ENCODE measurements at places on chromosomes 13 and 19. TPM values are rescaled to one million over a fixed set of nuclear protein-coding genes. Genes with fewer than 3 reads are reported as not detected.

GRCh38 chr13:50611117-50611781, 232.2 kb downstream of the DLEU7 start:
- DNase-seq = no peak

- no peak for DNase-seq
These were observed 9.4 kb upstream of the CACNG6 start for GRCh38 chr19:53982001-53982451.

DNA sequence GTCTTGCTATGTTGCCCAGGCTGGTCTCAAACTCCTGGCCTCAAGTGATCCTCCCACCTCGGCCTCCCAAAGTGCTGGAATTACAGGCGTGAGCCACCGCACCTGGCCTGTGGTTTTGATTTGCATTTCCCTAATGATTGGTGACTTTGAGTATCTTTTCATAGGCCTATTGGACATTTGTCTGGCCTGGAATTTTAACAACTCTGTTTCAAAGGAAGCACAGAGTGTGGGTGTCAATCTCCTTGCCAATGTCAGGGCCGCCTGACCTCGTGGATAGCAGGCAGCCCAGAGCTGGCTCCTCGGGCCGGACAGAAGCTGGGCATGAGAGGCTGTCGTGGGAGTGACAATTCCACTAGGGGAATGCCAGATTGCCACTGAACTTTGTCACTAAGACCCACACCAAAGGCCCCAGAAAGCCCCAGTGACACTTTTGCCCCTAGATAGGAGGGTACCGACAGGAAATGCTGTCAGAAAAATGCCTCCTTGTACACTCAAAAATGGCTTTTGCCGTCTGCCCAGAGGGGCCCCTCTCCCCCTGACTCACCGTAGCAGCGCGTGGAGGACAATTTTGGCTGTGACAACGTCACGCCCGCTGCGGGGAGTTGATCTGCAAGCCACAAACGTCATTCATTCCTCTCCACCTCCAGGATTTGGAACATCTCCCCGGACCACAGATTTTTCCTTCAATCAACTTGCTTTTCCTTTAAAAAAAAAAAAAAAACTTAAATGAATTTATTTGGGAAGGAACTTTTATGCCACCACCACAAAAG, 11.7 kb upstream of the ADGRE5 start:
- DNase-seq = no peak

- no peak for DNase-seq
These were observed 47.2 kb upstream of the EPHX3 start for GRCh38 chr19:15279326-15279904.

The MAG gene
- total RNA-seq = not detected

GRCh38 chr13:56720841-56721240, 419.9 kb upstream of the PRR20A start:
- no peak for DNase-seq

GRCh38 chr19:13155472-13156359, 5.5 kb downstream of the IER2 start:
- peak; percentile 71 for DNase-seq

DNA sequence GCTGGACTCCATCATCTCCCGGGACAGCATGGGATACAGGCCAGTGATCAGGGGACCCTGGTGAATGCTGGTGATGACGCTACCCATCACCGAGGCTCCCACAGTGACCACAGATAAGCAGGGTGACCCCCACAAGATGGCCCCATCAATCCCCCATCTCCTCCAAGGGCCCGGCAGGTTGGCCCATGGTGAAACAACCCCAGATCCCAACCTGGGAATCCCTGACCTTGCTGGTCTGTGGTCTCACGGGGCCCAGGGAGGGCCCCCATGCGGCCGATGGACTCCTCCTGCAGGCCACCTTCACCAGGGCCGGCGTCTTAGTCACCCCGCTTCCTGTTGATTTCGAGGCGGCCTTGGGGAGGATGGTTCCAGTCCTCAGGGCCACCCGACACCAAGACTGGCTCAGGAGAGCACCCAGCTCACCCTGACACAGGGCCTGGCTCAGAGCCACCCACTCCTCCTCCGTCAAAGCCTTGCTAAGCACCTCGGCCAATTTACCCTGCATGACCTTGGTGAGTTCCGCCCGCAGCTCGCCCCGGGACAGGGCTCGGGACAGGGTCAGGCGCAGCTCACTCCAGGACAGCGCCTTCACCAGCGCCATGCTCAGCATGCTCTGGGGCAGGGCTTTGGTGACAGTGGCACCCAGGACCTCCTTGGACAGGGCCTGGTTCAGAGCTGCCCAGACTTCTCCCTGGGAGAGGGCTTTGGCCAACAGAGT, 10.0 kb downstream of the IQCN start:
- no peak for DNase-seq

The GRIN2D gene
- 3.9 TPM for total RNA-seq

- DNase-seq = peak; percentile 64
These were observed at the start of gene KATNAL1 for GRCh38 chr13:30307194-30307970. TSS of gene KATNAL1 (minus strand) at chr13:30307551. CDS start at chr13:30283777, 23,774 bp downstream.

DNA sequence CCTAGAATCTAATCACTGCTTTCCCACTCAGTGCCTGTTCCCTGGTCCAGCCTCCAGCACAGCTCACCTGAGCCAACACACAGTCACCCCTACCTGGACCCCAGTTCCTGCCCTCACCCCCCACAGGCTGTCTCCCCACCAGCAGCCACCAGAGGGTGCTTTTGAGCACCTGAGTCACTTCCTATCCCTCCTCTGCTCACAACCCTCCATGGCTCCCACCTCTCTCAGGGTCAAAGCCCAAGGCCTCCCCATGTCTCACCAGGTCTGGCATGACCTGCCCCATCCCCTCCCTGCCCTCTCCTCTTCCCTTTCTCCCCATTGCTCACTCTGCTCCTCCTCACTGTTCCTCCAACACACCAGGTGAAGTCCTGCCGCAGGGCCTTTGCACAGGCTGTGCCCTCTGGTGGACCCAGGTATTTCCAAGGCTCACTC, 7.1 kb upstream of the DPP9 start:
- DNase-seq = no peak

GRCh38 chr13:46688306-46688705, 108.7 kb downstream of the ESD start:
- DNase-seq = no peak

The RAB8A gene
- total RNA-seq = 85.5 TPM

DNA sequence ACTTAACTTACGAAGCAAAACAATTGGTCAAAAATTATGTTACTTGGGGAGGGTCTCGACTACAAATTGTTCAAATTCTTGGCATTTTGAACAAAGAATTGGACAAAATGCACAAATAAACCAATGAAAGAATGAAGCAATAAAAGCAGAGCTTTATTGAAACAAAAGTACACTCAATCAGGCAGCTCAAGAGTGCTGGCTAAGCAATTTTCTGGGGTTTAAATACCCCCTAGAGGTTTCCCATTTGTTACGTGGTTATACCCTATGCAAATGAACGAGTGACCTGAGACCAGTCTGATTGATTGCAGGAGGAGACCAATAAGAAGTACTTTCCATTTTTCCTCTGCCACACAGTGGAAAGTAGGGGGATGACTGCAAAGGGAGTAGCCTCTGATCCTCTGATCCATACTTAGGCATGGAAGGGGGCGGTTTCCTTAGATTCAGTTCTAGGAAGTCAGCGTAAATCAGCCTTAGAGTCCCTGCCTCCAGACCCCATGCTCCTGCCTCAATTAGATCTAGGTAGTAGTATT, 228.6 kb downstream of the EFNB2 start:
- no peak for DNase-seq

- no peak for DNase-seq
These were observed 15.7 kb downstream of the HMGB1 start for GRCh38 chr13:30450066-30450465.

DNA sequence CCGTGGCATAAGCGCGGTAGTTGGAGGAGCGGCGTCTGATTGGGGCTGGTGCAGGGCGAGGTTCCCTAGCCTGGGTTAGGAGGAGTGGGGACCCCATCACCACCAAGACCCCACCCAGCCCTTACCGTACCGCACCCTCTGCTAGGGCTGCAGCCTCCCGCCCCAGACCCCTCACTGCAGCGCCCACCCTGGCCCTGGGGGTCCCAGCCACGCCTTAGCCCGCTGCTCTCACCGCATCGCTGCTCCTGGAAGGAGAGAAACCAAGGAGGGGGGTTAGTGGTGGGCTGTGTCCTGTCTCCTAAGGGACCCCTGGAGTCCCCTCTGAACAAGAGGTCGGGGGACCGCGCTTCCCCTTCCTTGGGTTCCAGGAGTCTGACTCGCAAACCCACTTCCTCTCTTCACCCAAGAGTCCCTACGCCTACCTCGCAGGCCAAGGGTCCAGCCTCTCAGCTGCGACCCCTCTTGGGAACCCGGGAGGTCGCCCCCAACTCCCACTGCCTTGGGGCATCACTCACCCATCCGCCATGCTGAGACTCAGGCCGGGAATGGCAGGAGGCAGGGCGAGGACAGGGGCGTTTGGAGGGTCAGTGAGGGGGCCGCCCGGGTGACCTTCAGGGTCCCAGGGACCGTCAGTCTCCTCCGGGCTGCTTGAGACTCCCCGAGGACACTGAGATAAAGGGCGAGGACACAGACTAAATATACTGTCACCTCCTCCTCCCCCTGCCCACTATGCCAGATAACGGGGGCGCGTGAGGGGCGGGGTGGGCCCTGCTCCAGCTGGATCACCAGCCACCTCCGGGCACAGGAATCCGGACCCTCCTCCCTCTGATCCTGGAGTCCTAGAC, at the start of gene TNNI3:
TNNI3 (minus strand) TSS at position 669 of the 845 bp plus-strand sequence; CDS start at position 526, 143 bp downstream.
- DNase-seq = no peak

GRCh38 chr19:30227661-30228112, 144.5 kb upstream of the ZNF536 start:
- DNase-seq = peak; percentile 35

GRCh38 chr19:51187395-51188226, 37.3 kb upstream of the CD33 start:
- no peak for DNase-seq

The VSTM1 gene
- total RNA-seq = 1.2 TPM

GRCh38 chr13:20165417-20166257, 4.8 kb upstream of the GJA3 start:
- DNase-seq = no peak

DNA sequence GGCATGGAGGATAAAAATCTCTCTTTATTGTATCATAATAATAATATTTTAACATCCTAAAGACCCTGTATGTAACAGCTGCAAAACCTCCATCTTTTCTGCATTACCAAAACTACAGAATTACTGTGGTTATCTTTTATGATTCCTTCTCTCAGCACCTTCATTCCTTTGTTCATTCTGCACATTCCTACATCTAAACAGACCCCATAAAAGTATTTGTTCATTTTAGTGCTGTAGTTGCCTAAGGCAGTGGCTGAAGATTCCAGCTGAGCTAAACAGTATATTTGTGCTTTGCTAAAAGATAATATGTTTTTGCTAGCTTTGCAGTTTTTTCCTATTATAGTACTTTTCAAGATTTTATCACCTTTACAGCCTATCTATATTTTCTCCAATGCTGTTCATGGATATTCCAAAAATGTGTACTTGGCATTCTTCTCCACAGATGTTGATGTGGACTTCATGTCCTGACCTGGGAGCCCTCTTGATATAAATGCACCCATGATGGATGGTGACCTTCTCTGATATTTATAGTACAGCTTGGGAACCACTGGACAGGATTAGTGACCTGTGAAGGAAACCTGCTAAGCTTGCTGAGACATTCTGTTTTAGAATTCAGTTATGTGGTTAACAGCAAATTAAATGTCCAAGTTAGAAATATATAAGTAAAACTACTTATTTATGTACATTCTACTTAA, 2832.9 kb upstream of the PCDH20 start:
- peak; percentile 38 for DNase-seq

GRCh38 chr13:72889495-72889894, 107.6 kb downstream of the PIBF1 start:
- DNase-seq = no peak
